Foreskin keratinocyte (primary cell): ENCODE measurements at places on chromosomes 2 and 18. TPM values are rescaled to one million over a fixed set of nuclear protein-coding genes. Genes with fewer than 3 reads are reported as not detected.

DNA sequence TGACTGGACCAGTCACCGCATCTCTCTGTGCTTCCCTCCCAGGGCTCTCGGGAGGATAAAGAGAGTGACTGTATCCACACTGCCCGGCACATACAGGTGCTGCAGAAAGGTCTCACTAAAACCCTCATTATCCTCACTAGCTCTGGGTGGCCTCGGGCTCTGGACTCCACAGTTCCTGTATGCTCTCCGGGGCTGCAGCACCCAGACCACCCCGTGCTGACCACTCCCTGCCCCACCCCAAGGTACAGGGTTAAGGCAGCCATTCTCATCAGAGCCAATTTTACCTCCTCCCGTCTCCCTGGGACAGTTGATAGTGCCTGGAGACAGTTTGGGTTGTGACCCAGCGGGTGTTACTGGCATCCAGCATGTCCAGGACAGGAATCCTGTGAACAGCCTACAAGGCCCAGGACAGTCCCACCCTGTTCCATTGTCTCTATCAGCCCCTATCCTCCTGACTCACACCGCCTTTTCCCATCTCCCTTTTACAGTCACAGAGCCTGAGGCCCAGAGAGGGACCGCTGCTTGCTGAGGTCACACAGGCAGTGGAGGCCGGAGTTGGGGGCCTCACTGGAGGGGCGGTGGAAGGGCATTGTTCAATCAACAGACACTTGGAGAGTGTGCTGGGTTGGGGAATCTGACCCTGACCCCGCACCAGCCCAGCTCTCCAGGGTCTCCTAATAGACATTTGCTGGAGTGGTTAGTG lies 1.7 kb downstream of the ZAP70 start:
- DNase-seq: no peak

- DNase-seq: no peak
Measured at GRCh38 chr2:201118961-201119854, 3.2 kb downstream of the CFLAR start.

DNA sequence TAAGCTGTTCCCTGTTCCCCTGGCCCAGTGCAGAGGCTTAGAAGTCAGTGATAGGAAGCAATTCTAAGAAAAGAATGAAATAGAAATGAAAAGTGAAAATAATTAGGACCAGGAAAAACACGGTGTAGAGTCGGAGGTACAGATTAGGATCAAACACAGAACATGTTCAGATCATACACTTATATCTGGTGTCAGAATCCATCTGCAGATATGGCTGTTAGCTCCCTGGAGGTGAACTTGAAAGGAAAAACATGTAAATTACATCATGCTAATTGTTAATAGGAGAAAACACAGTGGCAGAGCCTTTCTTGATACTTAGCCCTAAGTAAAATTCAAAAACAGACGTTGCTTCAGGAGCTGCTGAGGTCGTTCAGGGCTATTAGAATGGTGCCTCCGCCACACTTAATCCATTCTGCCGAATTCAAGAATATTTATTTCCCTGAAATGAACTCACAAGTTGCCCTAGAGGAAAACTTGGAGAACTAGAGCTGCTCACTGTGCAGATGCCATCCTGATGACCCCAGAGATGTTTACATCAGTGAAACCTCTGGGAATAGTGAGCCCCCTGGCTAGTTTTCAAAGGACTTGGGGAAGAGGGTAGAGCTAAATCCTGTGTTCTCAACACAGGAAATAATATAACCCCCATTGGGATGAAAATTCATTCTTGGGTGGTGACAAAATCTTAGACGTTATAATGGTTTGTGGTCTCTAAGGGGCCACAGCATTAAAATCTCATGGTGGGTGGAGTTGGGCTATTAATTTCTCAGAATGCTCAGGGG lies 27.5 kb downstream of the LPIN1 start:
- DNase-seq: no peak

DNA sequence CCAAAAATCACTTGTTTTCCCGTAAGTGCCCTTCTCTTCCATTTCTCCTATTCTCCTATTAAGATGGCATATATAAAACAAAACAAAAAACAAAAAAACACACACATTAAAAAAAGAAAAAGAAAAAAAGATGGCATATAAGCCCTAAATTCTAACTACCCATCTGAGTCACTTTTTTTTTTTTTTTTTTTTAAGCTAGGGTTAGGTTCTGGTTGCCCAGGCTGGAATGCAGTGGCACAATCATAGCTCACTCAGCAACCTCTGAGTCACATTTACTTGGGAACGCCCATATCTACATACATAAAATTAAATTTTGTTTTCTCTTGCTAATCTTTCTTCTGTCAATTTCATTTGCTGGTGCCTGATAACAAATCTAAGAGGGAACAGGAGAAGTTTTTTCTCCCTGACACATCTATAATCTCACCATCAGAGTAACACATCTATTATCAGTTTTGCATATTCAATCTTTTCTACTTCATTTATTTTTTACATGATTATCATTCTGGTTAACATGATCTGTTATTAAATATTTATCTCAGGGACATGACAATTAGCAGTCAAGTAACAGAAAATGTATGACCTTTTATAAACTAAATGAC lies 52.1 kb downstream of the EEF1B2 start:
- DNase-seq: peak; percentile 71

DNA sequence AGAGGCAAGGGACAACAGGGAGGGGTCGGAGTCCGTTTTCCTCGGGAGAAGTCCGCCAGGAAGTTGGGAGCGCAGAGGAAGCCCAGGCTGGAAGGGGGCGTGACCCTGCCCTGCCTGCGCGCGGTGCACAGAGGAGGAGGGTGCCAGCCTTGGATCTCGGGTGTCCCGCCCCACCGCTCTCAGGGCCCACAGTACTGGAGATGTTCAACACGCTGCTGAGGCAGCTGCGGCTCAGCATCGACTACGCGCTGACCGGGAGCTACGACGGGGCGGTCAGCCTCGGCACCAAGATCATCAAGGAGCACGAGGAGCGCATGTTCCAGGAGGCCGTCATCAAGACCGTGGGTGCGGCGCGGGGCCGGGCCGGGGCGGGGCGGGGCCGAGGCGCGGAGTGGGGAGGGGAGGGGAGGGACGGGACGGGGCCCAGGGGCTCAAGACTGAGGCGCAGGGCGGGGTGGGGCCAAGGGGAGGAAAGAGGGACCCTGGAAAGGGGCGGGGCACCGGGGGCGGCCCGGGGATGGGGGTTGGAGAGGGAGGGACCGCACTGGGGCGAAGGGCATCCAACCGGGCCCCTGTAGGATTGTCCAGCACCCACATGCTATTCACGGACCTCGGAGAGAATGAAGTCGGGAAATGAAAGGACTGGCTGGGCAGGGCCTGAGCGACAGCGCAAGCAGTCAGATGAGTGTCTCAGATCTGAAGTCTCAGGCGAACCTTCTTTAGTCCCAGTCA lies 36.6 kb downstream of the POMC start:
- DNase-seq: no peak

DNA sequence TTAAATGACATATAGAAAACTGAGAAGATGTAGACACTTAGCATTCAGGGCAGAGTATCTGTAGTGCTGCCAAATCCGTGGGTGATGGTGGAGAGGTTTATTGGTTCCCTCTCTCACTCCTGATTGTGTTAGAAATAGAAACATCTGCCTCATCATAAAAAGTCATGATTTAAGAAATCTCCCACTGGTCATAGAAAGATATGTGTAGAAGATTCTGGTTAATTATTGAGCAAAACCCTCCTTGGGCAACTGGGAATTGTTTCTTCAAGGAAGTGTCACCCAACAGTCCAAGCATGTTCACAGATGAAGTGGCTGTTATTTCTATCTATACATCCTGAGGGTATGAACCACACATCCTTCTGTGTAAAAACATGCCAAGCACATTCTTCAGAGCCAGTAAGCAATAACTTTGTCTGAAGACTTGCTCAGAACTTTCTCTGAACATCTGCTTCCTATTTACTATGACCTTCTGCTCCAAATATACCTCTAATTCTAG lies 33.6 kb upstream of the CHRNA1 start:
- peak; percentile 17 for DNase-seq

The OST4 gene
- polyA plus RNA-seq: 686 and 711 TPM in 2 replicates

The CXCR1 gene
- 0.39 and 0.55 TPM in 2 replicates for polyA plus RNA-seq

DNA sequence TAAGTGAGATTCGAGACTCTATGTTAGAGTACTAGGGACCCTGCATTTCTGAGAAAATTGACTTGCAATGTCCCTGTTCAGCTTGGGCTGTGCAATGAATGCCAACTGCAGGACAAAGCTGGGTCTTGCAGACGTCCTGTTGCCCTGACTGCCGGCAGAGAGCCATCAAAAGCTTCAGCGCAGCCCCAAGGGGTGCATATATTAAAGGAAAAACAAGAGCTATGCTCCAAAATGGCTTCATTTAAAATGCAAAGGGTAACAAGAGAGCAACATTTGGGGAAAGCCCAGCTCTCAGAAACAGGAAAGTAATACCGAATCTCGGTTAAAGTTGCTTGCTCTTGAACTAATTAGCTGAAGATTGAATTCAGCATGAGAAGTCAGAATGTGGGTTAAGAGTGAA lies 110.9 kb upstream of the PNPT1 start:
- DNase-seq: no peak

GRCh38 chr2:62281663-62282062 lies 85.7 kb downstream of the B3GNT2 start:
- no peak for DNase-seq

DNA sequence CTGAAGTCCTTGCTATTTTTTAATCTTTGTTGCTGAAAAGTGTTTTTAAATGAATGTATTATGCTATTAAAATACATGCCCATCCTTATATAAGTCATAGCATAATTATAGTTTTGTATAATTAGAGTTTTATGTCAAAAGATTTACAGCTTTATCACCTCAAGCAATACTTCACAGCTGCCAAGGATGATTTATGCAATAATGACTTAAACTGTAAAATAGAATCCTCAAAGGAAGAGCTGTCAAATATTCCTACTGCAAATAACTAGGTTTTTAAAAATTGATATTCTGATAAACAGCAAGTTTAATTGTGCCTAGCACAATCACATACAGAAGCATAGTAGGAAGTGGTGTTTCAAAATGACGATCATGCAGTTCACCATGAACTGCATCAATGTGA lies 5.2 kb downstream of the KCNH7 start:
- no peak for DNase-seq

The SERPINB10 gene
- 0.73 TPM in 1 of 2 replicates, not detected in the other for polyA plus RNA-seq

- no peak for DNase-seq
Measured at GRCh38 chr2:64731746-64732145, 78.0 kb upstream of the SERTAD2 start.

The ADD2 gene
- 0.07 and 0.87 TPM in 2 replicates for polyA plus RNA-seq

- no peak for DNase-seq
Measured at GRCh38 chr18:217532-218336, 50.1 kb downstream of the THOC1 start.

The SLC16A14 gene
- polyA plus RNA-seq: 0.47 and 0.90 TPM in 2 replicates

GRCh38 chr2:190342611-190343010 lies 778 bp upstream of the INPP1 start:
- DNase-seq: no peak

The ST8SIA5 gene
- not detected in 2 replicates for polyA plus RNA-seq

The OTOF gene
- polyA plus RNA-seq: not detected in 2 replicates

DNA sequence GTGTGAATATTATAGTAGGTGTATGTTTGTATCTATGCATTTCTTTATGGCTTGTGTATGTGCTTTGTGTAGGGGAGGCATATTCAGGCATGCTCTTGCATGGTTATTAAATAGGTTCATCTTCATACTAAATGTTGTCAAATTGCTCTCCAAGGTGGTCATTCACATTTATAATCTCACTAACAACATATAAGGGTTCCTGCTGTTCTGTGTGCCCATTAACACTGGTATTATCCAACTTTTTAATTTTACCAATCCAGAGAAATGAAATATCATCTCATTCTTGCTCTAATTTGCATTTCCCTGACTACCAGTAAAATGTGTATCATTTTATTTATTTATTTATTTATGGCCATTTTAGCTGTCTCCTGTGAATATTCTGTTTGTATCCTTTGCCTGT lies 29.0 kb upstream of the RPL37A start:
- no peak for DNase-seq

- peak; percentile 25 for DNase-seq
Measured at GRCh38 chr18:23585897-23586248, 433 bp downstream of the NPC1 start.

DNA sequence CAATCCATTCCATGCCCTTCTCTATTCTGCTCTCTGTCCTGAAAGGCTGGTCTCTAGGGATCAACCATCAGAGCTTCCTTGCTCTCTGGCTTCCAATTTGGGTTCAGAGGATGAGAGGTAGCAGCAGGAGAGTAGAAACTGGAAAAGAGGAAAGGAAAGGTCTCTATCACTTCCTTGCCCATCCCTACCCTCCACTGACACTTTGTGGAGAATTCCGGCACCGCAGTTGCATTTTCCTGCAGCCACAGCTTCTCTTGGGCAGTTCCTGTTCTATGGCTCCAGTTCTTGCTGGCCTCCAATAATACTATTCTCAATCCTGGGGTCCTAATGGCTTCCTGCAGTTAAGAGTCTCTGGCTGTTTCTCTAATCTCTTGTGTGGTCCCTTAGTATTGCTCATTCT lies 13.3 kb upstream of the IMPACT start:
- no peak for DNase-seq

The CDH2 gene
- 0.07 and 0.27 TPM in 2 replicates for polyA plus RNA-seq

GRCh38 chr2:10260130-10260529 lies 42.6 kb upstream of the HPCAL1 start:
- DNase-seq: no peak

The ANKRD62 gene
- not detected in 2 replicates for polyA plus RNA-seq

The LDLRAD4 gene
- polyA plus RNA-seq: not detected in 2 replicates

- DNase-seq: no peak
Measured at GRCh38 chr2:46230677-46231425, 66.4 kb upstream of the EPAS1 start.
